ENCODE measurements at places on chromosomes 2 and 18. TPM values are rescaled to one million over a fixed set of nuclear protein-coding genes. Genes with fewer than 3 reads are reported as not detected.

- DNase-seq, result no peak
Measured at GRCh38 chr2:60679036-60679780, 76.9 kb upstream of the PAPOLG start.

DNA sequence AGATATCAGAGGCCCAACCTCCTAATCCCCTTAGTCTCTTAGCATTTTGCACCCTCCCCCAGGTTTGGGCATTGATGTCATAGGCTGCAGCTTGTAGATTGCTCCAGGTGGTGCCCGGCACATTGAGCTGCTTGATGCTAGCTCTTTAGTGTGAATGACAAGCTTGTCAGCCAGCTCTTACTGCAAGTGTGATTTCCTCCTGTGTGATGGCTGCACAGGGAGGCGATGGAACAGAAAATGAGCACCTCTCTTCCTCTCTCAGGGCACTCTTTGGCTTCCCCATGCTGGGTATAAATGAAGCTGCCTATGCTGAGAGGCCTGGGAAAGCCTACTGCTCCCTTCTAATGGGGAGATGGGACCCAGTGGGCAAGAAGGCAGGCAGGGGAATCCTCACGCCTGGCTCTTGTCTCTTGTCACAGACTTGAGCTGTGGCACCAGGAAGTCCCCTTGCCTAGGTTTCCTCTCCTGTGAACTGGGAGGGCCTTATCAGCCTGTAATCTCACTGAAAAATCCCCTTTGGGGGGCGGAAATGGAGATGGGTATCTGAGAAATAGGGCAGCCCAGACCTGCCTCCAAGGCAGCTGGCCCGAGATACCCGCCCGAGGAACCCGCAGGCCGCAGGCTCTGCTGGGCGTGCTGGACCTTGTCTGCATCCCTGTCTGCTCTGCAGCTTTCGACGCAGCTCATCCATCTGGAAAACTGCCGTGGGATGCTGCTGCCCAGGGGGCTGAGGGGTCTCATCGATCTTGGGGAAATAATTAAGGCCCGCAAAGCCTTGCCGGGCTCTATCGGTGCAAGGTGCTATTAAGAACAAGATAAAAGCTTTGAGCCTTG is 163.5 kb upstream of the CXCR4 start:
- no peak for DNase-seq

- DNase-seq, result no peak
Measured at GRCh38 chr18:68830256-68831045, 32.6 kb downstream of the CCDC102B start.

- DNase-seq, result no peak
Measured at GRCh38 chr18:50696436-50696835, 123.4 kb downstream of the MRO start.

DLGAP1 gene
- total RNA-seq, result 1.8 TPM

DNA sequence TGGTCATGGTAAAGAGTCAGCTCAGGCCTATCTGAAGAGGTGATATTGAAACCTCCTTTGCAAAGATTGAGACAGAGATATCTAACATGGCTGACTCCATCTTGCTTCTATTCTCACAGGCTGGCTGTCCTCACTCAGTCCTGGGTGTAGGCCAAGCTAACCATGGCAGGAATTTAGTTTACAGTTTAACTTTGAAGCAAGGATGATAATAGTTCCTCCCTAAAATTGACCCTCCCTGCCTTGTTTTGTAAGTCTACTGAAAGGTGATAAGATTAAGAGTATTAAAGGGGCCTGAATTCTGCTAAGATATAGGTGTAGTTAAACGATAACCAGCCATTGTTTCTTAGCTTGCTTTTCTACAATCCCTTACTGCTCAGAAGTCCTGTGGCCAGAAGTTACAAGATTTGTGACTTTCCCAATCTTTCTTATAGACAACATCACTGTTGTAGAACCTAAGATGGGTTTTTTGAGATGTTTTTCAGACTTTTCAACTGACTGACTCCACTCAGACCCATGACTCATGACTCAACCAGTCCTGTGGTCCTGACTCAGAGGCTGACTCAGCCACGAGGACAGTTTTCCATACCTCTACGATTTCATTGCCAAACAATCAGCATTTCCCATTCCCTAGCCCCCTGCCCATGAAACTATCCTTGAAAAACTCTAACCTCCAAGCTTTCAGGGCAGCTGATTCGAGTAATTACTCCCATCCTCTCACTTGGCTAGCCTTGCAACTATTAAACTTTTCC is 195.7 kb upstream of the SESTD1 start:
- no peak for DNase-seq

DNA sequence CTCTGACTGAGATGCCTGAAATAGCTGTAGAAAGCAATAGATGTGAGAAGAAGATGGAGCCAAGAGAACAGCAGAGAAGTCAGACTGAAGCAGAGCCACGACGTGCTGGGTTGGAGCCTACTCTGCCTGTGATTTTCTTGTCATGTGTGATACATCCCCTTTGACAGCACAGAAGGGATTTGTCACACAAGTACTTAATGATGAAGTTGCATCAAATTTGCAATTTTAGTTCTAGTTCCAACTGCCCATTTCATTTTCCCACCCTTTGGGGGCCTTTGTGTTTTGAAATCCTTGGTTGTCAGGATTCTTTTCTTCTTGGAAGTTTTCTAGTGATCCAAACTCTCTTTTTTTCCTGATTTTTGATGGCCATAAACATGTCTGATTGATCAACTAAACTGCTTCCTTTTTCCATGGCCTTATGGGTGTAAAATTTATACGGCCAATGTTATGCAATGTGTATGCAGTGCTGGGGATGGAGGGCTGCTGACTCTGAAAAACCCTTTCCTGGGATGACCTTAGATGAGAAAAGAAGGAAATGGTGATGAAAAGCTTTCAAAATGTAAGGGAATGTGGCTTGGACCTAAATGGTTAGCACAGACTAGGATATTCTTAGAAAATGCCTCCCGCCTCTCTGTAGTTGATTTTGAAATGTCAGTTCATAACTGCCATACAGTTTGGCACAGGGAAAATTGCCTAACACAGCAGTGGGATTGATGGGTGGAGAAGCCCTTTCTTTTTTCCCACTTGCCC is 9.6 kb upstream of the B3GNT2 start:
- DNase-seq, result no peak

DNA sequence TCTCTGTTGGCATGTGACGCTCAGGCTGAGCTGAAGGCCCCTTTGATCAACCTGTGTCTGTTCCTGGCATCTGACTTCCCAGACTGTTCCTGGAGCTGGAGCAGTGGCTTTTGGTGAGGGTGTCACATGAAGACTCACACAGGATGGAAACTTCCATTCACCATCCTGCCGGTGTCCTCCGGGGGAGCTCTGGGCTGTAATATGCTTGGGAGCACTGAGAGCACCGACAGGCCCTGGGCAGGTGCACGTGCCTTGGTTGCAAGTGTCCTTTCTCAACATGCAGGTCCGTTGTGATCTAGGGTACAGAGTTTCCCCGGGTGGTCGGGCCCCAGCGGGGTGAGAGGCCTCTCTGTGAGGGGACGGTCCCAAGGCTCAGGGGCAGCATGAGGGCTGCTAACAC is 24.8 kb upstream of the GBX2 start:
- no peak for DNase-seq

GRCh38 chr18:59950215-59950944 is 50.6 kb downstream of the PMAIP1 start:
- DNase-seq, result no peak

KIF1A gene
- total RNA-seq, result 52.2 TPM

GRCh38 chr2:237291138-237291792 is 122.7 kb downstream of the COL6A3 start:
- no peak for DNase-seq

DNA sequence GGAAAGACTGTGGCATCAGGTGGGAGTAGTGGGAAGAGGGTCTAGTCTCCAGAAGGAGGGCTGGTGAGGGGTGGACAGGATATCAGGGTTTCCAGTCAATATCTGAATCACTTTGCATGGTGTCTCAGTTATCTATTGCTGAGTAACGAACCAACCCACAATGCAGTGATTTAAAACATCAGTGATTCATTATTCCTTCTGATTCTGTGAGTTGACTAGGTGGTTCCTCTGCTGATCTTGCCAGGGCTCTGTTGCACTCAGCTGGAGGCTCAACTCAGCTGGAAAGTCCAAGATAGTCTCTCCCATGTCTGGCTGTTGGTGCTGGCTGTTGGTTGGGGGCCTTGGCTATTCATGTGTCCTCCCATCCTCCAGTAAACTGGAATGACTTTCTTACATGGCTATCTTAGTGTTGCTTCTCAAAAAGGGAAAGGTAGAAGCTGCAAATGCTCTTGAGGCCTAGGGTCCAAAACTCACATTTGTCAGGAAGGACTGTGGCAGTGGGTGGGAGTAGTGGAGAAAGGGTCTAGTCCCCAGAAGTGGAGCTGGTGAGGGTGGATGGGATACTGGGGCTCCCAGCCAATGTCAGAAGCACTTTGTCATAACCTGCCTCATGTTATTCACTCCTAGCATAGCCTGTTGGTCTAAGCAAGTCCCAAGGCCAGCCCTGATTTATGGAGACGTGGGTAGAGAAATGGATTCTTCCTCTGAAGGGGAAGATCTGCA is 13.9 kb downstream of the IL1F10 start:
- no peak for DNase-seq

DNA sequence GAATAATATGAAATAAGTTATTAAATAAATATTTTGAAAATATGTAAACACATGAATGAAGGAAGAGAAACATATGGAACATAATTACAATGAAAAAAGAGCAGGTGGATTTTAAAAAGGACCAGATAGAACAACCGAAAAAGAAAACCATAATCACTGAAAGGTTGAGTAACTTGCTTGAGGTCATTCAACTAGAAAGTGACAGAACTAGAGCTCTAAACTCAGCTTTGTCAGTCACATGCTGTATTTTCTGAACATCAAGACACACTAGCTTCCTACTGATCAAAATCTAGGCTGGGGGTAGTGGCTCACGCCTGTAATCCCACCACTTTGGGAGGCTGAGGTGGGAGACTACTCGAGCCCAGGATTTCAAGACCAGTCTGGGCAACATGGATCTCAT is 30.0 kb upstream of the ITGAV start:
- no peak for DNase-seq

GRCh38 chr2:192307530-192307929 is 112.8 kb upstream of the TMEFF2 start:
- no peak for DNase-seq

SMPD4 gene
- total RNA-seq, result 65.6 TPM

DUSP2 gene
- not detected for total RNA-seq

GRCh38 chr2:63701406-63701805 is 112.6 kb downstream of the MDH1 start:
- no peak for DNase-seq

- DNase-seq, result no peak
Measured at GRCh38 chr2:144339048-144339447, 180.9 kb downstream of the ZEB2 start.

DNA sequence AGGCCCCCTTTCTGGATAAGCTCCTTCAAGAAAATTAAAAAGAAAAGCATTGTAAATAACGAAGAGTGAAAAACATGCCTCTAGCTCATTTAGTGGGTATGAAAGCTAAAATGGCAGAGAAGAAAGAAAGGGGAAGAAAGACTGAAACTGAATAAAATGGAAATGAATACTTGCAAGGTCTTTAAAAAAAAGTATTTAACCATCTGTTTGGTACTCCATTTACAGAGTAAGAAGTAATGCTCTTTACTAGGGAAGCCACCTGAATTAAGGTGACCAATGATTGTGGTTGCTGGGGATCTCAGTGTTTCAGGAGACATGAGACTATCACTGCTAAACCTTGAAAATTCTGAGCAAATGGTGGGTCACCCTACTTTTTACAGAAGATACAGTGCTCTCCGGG is 17.7 kb upstream of the ARL5A start:
- no peak for DNase-seq

DNA sequence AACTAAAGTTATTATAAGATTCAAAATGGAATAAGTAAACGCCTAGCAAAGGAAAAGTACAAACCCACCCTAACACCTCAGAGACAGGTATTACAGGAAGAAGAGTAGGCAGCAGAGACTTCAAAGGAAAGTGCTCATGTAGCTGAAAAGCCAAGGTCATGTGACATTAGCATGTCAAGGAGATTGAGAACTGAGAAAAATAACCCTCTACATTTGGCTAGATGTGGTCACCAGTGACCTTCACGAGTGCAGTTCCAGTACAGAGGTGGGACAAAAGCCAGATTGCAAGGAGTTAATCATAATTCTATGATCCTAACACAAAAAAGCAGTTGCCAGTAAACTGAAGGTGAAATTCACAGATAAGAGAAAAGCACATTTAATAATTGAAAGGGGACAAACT is 252.7 kb downstream of the ZEB2 start:
- DNase-seq, result no peak

- DNase-seq, result no peak
Measured at GRCh38 chr2:45889053-45889452, 237.6 kb downstream of the PRKCE start.

- no peak for DNase-seq
Measured at GRCh38 chr18:59612381-59612780, 84.8 kb downstream of the CCBE1 start.

PLCL1 gene
- total RNA-seq, result 13.6 TPM

DNA sequence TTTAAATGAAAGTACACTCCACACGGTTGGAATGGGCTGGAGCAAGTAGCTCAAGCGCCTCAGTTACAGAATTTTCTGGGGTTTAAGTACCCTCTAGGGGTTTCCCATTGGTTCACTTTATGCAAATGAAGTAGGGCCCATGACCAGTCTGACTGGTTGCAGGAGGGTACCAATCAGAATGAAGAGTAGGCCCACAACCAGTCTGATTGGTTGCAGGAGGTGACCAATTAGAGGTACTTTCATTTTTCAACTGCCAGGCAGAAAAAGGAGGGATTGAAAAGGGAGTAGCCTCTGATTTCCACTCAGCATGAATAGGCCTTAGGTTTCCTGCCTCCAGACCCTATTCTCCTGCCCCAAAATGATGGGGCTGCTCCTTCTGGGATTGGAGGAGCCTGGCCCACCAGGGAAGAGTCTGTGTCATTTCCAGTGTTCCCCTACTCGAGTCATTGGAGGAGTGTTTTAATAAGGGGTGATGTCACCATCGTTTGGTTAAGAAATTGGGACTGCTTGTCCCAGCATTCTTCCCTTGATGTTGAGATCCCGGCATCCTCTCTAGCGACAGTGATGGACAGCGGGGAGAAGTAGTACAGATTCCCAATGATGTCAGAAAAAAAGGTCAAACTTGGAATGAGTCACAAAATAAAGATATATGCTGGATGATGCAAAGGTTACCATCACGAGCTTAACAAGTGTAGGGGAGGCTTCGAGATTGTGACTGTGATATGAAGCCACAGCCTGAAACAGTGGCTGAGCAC is 210.4 kb downstream of the SH3BP4 start:
- DNase-seq, result no peak

- no peak for DNase-seq
Measured at GRCh38 chr18:69715191-69715795, 232.4 kb downstream of the CD226 start.

Data from endothelial cell (in vitro differentiated cells).